K562 (cell line): ENCODE measurements at places on chromosomes 7 and 10.

- H3K27ac ChIP-seq, result no peak overlapping the region
- H3K27me3 ChIP-seq, result peaks cover 12% of the 10 kb centered on the region
- H3K4me1 ChIP-seq, result no peaks in the 10 kb centered on the region; the same call in 2 of the 3 replicates
- H3K36me3 ChIP-seq, result no peaks in the 10 kb centered on the region
Measured at GRCh38 chr7:47180516-47180826, 401.4 kb downstream of the TNS3 start.

DNA sequence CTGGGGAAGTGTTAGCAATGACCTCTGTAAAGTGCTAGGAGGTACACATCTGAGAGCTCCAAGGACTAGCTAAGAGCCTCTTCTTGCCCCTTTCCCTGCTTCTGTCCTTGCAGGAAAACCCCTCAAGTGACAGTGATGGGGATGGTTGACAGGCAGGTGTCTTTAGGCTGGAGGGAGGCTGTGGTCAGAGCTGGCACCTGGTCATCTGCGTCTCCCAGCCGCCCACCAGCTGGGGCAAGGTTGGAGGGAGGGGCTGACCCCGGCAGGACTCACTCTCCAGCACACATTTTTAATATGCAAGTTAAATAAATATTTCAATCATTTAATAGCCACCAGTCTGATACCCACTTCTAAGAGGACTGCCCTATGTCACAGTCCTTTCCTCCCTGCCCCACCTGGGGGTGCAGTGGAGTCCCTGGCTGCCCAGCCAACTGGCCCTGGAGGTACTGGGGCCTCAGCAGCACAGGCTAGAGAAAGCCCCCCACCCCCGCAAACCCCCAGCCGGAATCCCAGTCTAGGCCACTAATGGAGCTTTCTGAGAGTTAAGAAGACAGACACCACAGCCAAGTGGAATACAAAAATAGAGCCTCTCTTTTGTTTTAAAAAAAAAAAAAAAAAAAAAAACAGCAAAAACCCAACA, 6.3 kb downstream of the FGF8 start:
- no peak overlapping the region for H3K27ac ChIP-seq
- no peak overlapping the region for H3K4me3 ChIP-seq
- H3K36me3 ChIP-seq, result no peaks in the 10 kb centered on the region
- DNase-seq, result no peak
- peaks cover 15% of the 10 kb centered on the region for H3K4me1 ChIP-seq

DNA sequence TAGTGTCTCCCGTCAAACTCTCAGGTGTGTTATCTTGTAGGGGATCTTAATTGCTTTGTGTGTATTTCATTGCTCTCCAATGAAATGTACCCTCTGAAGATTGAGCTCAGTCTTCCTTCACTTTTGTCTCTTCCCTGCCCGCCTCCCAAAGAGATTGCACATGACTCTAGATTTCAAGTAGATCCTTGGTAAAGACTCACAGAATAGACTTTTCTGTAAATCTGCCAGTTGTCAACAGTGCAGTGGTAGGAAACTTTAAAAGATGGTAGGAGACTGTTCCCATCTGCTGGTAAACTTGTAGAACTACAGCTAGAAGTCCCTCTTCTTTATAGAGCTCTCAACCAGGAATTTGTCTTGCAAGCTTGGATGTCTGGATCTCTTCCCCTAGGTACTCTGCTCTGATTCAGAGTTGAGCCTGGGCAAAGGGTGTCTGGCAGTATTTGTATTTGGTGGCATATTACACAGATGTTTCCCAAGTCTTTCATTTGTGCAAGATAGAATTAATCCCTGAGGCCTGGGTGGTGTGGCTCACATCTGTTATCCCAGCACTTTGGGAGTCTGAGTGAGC, 9.6 kb downstream of the CCL26 start:
- H3K4me1 ChIP-seq, result no peaks in the 10 kb centered on the region; the same call in 2 of the 3 replicates
- no peaks in the 10 kb centered on the region for H3K27me3 ChIP-seq
- no peak overlapping the region for H3K27ac ChIP-seq
- no peak overlapping the region for H3K4me3 ChIP-seq

DNA sequence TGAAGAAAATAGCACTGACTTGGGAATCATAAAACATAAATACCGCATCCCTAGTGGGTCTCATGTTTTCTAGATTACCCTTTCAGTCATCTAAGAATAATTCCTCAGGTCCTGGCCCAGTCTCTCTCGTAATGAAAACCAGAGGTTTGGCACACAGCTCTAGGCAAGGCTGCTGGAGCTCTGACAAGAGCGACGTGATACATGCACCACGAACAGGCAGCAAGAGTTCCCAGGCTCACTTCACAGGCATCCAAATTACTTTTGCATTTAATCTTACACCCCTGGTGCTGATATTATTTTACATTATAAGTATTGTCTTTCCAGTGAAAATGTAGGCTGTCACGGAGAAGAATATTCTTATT, 105.2 kb downstream of the THSD7A start:
- no peaks in the 10 kb centered on the region for H3K27me3 ChIP-seq
- H3K4me1 ChIP-seq, result no peaks in the 10 kb centered on the region
- no peak for DNase-seq
- H3K36me3 ChIP-seq, result no peaks in the 10 kb centered on the region

DNA sequence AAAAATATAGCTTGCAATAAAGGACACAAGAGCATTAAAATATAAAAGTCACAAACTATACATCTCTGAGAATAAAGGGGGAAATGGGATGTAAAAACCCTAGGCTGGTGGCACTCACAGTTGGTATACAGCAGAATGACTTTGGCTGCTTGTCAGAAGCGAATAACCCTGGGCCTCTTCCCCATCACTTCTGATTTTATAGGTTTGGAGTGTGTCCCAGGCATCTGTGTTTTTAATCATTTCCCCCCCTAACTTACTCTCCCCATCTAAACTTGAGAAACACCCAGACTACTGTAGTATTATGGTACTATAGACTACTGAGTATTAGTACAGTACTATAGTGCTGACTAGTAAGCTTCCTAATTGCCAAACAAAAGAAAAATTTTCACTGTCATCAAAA, 1.8 kb upstream of the RPA3 start:
- H3K36me3 ChIP-seq, result no peaks in the 10 kb centered on the region
- no peak for DNase-seq
- no peaks in the 10 kb centered on the region for H3K4me1 ChIP-seq

- no peak overlapping the region for H3K4me3 ChIP-seq
- H3K27me3 ChIP-seq, result no peaks in the 10 kb centered on the region; the same call in 2 of the 3 replicates
Measured at GRCh38 chr10:131252567-131253276, 58.8 kb downstream of the TCERG1L start.

DNA sequence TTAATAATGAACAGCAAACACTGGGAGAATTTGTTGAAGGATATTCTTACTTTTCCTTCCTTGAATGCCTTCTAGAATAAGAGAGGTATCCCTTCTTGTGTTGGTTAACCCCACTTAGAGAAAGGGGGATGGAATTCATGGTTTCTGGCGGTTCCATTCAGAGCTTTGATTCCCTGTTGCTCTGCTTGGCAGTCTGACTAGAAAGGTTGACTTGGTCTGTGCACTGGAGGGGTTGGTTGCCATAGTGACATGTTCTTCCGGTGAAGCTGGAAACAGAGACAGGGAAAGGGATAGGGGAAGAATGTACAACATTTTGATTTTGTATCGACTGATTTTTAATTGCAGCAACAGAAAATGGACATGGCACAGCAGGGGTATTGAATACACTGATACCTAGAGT, 2.5 kb downstream of the TMEM178B start:
- H3K4me1 ChIP-seq, result no peaks in the 10 kb centered on the region
- H3K27ac ChIP-seq, result no peak overlapping the region
- H3K36me3 ChIP-seq, result no peaks in the 10 kb centered on the region
- no peak overlapping the region for H3K4me3 ChIP-seq
- H3K27me3 ChIP-seq, result peaks cover 45% of the 10 kb centered on the region

DNA sequence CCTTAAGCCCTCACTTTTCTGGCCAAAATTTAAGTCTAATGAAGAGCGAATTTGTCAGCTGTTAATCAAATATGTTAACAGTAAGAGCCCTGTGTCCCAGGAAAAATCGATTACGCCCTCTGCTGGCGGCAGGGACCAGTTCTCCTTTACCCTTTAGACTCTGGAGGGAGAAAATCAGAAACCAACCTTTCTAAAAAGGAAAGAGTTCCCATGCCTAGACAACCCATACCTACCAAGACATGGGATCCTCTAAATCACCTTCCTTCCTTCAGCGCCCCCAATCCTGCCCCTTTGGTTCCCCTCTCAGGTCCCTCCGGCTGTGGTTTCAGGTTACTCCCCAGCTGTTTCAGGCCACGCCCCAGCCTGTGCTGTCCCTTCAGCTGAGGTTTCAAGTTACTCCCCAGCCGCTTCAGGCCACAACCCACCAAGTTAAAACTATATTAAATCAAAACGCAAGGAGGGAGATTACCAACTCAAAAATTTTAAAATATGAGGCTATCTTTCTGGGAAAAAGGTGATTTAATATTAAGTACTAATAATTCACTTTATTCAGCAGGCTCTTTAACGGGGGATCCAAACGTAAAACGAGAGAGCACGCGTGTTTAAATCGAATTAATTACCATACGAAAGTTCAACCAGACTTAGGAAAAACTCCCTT, 1.4 kb upstream of the AKR1B15 start:
- peak; percentile 84 for DNase-seq
- no peak overlapping the region for H3K27ac ChIP-seq
- no peak overlapping the region for H3K4me3 ChIP-seq
- H3K4me1 ChIP-seq, result no peaks in the 10 kb centered on the region

- no peak for DNase-seq
- H3K4me3 ChIP-seq, result no peak overlapping the region
- peaks cover 29% of the 10 kb centered on the region for H3K27me3 ChIP-seq
Measured at GRCh38 chr7:156015237-156016020, 203.2 kb upstream of the SHH start.

DNA sequence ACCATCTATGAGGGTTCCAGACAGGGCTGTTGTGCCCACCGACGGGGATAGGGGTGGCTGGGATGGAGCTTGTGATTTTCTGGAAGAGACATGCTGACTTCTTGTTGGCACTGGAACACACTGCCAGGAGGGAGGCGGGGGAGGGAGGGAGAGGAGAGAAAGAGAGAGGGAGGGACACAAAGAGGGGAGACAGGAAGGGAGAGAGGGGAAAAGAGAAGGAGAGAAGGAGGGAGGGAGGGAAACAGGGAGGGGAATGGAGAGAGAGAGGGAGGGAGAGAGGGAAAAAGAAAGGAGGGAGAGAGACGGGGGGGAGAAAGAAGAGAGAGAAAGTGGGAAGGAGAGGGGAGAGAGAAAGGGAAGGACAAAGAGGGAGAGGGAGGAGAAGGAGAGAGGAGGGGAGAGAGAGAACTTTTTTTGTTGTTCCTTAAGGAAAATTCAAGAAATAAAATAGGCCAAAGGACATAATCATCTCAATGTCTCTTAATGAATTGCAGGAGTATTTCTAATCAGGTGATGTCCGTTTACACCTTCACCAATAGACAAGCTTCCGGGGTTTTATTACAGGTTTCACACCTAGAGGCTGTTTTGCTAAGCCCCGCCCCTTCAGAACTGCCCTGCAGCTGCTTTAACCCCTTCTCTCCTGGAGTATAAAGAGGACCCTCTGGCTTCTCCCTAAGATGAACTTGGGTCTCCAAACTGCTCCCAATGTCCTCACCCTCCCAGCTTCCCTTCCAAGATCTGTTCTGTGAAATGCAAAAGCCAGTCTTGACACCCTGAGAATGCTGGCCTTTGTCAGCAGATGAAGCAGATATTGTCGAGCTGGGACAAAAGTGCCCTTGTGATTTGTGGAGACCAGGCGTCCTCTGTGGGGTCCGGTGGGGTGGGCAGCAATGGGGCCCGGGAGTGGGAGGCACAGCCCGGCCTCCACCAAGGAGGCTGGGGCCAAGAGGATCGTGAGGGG, 82.0 kb upstream of the GTF2IRD1 start:
- H3K4me3 ChIP-seq, result no peak overlapping the region
- H3K4me1 ChIP-seq, result peaks cover 26% of the 10 kb centered on the region
- 0 out of 3 replicates have a peak, but pooled peaks cover 2% of the 10 kb centered on the region for H3K27me3 ChIP-seq
- DNase-seq, result peak; percentile 55
- H3K36me3 ChIP-seq, result no peaks in the 10 kb centered on the region
- no peak overlapping the region for H3K27ac ChIP-seq

- H3K27ac ChIP-seq, result peak overlapping the region; percentile 50; the same call in 1 of the 3 replicates
- peak; percentile 22 for DNase-seq
- peaks cover 35% of the 10 kb centered on the region for H3K4me1 ChIP-seq
Measured at GRCh38 chr10:102775935-102776669, 32.4 kb downstream of the WBP1L start.

DNA sequence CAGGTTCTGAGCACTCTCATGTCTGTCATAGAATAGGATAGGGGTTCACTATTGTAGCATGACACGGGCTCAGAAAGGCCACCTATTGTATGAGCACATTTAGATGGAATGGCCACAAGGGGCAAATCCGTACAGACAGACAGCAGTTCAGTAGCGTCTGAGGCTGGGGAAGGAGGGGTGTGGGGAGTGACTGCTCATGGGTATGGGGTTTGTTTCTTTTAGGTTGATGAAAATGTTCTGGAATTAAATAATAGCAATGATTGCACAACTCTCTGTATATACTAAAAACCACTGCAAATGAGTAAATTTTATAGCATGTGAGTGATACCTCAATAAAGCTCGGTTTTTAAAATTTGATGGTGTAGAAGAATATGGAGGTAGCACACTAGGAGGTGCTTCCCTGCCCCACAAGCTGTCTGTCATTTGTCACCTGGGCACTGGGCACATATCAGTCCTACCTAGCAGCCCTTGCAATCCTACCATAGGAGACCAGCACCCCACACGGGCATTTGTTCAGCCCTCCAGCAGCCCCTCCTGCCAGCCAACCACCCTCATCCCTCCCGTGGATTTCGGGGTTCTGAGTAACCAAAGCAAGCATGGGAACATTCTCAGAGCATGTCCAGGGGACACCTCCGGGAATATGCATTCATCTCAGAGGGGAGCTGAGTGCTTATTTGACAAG, 35.2 kb downstream of the KCNMA1 start:
- no peak overlapping the region for H3K27ac ChIP-seq
- H3K4me3 ChIP-seq, result no peak overlapping the region
- H3K4me1 ChIP-seq, result no peaks in the 10 kb centered on the region
- H3K27me3 ChIP-seq, result peaks cover 13% of the 10 kb centered on the region; the same call in 2 of the 3 replicates

DNA sequence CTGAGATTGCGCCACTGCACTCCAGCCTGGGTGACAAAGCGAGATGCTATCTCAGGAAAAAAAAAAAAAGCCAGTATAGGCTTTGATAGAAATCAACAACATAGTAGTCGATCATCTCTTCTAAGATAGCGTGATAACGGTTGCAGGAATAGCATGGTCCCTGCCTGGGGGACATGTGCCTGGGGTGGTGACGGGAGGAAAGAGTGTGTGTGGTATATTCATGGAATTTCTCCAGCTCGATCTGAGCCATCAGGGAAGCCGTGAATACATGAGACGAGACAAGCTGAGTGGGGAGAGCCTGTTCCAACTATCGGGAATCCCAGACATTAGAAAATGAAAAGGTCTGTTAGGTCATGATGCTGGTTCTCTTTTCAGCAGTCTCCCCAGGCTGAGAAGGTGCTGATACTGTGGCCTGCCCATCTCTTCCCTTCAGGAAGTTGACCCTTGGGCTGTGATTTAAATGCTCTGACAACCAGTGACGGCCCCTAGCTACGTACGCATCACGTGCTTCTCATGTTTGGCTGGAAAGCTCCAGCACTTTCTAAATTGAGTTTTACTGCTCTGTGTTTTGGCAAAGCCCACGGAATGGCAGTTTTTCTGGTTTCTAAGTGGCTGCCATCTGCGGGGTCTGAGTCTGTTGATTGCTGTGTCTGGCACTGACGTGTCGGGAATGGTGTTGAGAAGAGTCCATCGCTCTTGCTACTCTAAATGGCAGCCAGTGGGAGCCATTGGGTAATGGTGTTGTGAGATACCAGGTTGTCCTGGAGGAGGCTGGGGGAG, 229.3 kb downstream of the CCDC3 start:
- DNase-seq, result no peak
- no peak overlapping the region for H3K4me3 ChIP-seq
- no peaks in the 10 kb centered on the region for H3K4me1 ChIP-seq
